ENCODE measurements at places on chromosomes 7 and 10. TPM values are rescaled to one million over a fixed set of nuclear protein-coding genes. Genes with fewer than 3 reads are reported as not detected.
A peak's percentile ranks its signal among the peaks of the same experiment; 100 is the strongest.

- no peak for DNase-seq
Observed at GRCh38 chr7:107171496-107171895, 2.7 kb downstream of the HBP1 start.

GRCh38 chr7:96968981-96969380 lies 36.4 kb upstream of the DLX6 start:
- no peak for DNase-seq

- DNase-seq: peak; percentile 2
Observed at GRCh38 chr7:44280993-44281721, 44.2 kb downstream of the CAMK2B start.

GRCh38 chr7:95391761-95392160 lies 4.4 kb downstream of the PON3 start:
- no peak for DNase-seq

DNA sequence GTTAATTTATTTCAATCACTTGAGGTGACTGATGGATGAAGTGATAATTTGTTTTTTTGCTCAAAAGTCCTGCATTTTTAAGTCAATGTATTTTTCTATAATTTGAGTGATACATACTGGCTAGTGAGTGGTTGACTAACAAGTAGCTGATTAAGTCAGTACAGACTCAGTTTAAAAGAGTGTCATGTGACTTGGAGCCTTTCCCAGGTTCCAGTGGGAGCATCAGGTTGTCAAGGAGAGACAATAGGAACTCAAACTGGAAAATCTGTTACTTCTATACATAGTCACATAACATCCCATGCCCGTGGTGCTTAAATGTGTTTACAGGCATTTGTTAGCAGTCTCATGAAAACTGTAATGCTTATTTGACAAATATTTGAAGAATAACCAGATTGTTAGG lies 154.7 kb downstream of the ANK3 start:
- DNase-seq: no peak

The IL6 gene
- total RNA-seq: 201 TPM

GRCh38 chr10:90224791-90225566 lies 523.6 kb downstream of the KIF20B start:
- no peak for DNase-seq

- DNase-seq: no peak
Observed at GRCh38 chr7:17340655-17341054, 42.2 kb downstream of the AHR start.

The ABCC2 gene
- 9.1 TPM for total RNA-seq

The DUSP5 gene
- total RNA-seq: 71.4 TPM

- DNase-seq: no peak
Observed at GRCh38 chr10:78550090-78550489, 516.4 kb downstream of the RPS24 start.

The GPR15LG gene
- not detected for total RNA-seq

GRCh38 chr10:69504576-69505250 lies 53.4 kb downstream of the TSPAN15 start:
- DNase-seq: no peak

The ELN gene
- 61.2 TPM for total RNA-seq

The CUZD1 gene
- 1.4 TPM for total RNA-seq

DNA sequence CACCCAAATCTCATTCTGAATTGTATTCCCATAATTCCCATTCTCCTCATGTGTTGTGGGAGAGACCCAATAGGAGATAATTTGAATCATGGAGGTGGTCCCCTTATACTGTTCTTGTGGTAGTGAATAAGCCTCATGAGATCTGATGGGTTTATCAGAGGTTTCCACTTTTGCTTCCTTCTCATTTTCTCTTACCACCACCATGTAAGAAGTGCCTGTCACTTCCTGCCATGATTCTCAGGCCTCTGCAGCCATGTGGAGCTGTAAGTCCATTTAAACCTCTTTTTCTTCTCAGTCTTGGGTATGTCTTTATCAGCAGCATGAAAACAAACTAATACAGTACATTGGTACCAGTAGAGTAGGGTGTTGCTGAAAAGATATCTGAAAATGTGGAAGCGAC lies 98.2 kb upstream of the ASAH2 start:
- DNase-seq: no peak

DNA sequence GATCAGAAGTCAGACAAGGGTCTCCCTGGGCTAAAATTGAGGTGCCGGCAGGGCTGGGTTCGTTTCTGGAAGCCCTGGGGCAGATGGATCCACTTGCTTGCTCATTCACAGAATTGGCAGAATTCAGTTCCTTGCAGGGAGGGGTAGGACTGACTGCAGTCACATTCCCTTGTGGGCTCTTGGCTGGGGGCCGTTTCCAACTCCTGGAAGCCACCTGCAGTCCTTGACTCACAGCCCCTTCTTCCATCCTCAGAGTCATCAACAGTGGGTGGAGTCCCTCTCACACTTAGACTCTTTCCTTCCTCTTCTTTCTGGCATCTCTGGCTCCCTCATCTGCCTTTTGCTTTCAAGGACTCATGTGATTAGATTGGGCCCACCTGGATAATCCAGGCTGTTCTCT lies 54.6 kb upstream of the NANOS1 start:
- DNase-seq: no peak

- no peak for DNase-seq
Observed at GRCh38 chr7:64686493-64687184, 20.7 kb downstream of the ZNF107 start.

GRCh38 chr7:109354000-109354399 lies 784.3 kb downstream of the DNAJB9 start:
- no peak for DNase-seq

The ANKRD26 gene
- 5.9 TPM for total RNA-seq

The CD36 gene
- total RNA-seq: 4,046 TPM

GRCh38 chr10:126375926-126376554 lies 12.2 kb downstream of the ADAM12 start:
- no peak for DNase-seq

The PIK3AP1 gene
- 16.6 TPM for total RNA-seq

- DNase-seq: no peak
Observed at GRCh38 chr7:45026013-45026412, 26.0 kb downstream of the CCM2 start.

The WEE2 gene
- total RNA-seq: not detected

The LZTS2 gene
- total RNA-seq: 83.4 TPM

The CELF2 gene
- total RNA-seq: 81.7 TPM

The MACC1 gene
- 5.8 TPM for total RNA-seq

The INA gene
- not detected for total RNA-seq

The WASHC2A gene
- total RNA-seq: 23.5 TPM

The RPEL1 gene
- not detected for total RNA-seq

The PAX2 gene
- not detected for total RNA-seq

GRCh38 chr7:81886211-81886764 lies 116.4 kb upstream of the HGF start:
- DNase-seq: no peak

GRCh38 chr7:136530831-136531230 lies 337.6 kb upstream of the CHRM2 start:
- no peak for DNase-seq

The BUD23 gene
- 47.7 TPM for total RNA-seq

DNA sequence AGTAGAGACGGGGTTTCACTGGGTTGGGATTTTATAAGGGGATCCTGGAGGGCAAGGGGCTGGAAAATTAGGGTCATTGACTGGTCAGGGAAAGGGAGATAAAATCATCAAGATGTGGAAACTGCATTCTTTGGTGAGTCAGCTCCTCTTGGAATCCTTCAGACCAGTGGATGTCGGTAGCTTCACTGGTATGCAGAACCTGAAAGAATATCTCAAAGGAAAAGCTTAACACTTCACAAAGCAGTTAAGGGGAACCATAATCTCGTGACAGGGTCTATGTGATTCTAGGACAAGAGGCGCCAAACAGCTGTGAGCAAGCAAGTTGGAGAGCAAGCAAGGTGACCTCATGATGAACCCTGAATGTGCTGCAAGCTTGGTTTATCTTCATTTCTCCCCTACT lies 634.7 kb upstream of the AUTS2 start:
- no peak for DNase-seq

DNA sequence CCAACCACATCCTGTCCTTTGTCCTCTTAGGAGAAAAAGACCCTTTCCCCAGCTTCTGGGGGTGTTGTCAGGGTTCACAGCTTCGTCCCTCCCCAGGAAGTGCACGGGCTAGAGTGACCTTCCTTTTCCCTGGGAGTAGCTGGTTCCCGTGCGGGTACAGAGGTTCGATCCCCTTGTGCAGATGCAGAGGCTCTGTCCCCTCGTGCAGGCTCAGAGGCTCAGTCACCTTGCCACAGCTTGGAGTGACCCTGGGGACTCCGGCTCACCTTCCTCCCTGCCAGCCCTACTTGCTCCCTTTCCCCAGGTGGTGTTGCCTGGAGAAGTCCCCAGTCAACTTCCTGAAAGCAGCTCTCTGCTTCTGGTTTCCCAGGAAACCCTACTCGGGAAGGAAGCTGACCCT lies 60.0 kb upstream of the TCERG1L start:
- no peak for DNase-seq

DNA sequence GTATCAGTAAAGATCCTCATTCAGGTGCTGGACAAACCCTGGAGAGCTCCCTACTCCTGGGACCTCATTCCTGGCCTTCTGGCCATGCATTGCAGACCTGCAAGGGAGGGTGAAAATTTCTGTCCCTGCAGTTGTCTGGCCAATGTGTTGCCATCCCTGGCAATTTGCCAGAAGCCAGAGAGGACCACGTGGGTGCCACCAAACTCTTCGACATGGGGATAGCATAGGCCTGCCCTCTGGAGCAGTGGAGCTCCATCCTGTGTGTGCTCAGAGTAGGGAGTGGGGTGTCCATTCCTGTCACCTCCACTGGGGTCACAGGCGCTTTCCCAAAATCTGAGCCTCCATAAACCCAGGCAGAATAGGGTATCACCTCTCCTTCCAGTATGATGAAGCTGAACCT lies 31.2 kb downstream of the DMBT1 start:
- no peak for DNase-seq

- DNase-seq: no peak
Observed at GRCh38 chr7:75847707-75848106, 31.1 kb upstream of the RHBDD2 start.

The TMEM139 gene
- 1.6 TPM for total RNA-seq

DNA sequence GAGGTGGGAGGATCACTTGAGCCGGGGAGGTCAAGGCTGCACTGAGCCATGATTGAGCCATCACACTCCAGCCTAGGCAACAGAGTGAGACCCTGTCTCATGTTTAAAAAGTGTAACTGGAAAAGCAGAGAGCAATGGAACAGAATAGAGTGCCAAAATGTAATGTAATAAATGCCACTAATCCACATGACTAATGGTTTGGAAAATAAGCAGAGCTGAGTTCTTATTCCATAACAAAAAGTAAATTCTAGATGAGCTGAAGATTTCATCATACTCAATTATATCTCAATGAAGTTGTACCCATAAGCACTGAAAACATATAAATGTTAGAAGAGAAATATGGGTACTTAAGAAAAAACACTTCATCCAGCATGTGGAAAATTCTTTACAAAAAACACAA lies 132.6 kb downstream of the USP6NL start:
- DNase-seq: no peak

The PIK3CG gene
- total RNA-seq: 6.0 TPM

The VWC2 gene
- 0.16 TPM for total RNA-seq

DNA sequence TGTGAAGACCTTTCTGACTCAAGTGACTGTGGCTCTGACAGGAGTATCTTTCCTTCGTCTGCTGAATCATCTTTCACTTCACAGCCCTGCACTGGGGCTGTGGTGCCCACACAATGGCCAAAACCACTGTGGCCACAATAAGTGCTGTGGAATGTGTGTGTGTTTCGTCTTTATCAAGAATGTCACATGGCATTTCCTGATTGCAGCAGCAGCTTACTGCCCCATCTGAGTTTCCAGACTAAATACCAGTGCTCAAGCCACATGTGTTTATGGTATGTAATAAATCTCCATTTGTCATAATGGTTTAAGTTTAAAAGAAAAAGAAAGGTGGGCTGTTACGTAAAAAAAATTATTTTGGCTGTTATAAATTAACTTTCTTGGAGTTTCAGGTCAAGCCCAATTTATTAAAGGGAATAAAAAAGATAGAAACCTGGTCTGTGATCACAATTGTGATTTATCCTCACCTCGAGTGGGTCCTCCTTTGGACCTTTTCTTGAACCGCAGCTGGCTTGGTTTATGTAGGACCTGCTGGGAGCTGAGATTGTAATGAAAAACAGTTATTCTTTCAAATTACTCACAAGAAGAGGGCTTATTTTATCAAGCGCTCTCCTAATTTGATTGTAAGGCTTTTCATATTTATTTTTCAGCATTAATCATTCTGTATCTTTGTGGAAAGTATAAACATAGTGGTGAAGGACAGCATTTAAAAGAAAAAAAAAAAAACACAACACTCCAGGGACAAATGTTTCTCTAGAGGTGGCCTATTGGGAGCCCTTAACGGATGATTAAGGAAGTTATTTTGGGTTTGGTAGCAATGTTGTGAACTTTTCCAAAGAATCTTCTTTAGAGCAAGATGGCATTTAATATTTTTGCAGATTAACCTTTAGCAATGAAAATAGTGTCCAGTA lies 116.2 kb downstream of the LRMDA start:
- no peak for DNase-seq

DNA sequence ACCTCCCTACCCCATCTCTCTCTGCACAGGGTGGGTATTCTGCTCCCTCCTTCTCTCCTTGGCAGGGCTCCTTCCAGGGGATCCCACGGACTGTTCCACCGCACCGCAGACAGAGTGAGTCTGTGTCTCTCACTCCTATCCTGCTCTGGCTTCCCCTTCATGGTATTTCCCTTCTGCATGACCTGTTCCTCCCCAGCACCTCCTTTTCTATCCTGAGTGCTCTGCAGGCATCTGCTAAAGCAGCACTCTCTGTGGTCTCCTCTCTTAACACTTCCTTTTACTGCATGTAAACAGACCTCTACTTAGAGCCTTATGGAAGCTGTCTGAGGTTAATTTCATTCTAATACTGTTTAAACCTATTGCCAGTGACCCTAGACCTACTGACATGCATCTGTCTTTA lies 171.5 kb downstream of the CCSER2 start:
- no peak for DNase-seq

DNA sequence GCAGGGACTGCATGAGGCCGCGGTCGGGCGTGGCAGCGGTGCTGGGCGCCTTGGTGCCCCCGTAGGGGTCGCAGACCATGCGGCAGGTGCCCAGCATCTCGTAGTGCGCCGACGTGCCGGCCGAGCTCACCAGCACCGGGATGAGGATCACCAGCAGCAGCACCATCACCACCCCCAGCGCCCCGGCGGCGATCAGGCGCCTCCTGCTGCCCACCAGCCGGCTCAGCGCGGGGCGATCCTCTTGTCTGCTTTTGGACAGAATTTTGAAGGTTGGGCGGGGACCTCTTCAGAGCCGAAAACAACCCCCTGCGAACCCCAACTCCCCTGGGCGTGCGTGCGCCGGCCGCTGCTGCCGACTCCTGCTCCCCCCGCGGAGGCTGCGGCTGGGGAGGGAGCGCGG lies 779 bp downstream of the C1QL3 start:
- no peak for DNase-seq

The BNIP3 gene
- 66.3 TPM for total RNA-seq

The ZCCHC24 gene
- 49.6 TPM for total RNA-seq

DNA sequence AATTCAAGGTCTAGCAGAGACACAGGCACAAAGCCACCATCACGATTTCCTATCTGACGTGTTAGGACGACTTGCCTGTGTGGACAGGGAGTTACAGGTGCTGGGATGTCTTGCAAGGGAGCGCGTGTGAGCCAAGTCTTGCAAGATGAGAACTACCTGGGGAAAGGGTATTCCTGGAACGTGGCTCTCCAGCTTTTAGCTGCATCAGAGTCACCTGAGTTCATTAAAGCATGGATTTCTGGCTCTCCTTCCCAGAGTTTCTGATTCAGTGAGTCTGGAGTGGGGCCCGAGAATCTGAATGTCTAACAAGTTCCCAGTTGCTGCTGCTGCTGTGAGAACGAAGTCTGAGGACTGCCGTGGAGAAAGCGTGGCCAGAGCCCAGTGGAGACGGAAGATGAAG lies 30.0 kb upstream of the RNF32 start:
- no peak for DNase-seq

- DNase-seq: no peak
Observed at GRCh38 chr10:8159341-8160165, 105.1 kb downstream of the GATA3 start.

Data from omental fat pad (tissue), 4 donors.